ENCODE measurements at places on chromosomes 7 and 10. TPM values are rescaled to one million over a fixed set of nuclear protein-coding genes. Genes with fewer than 3 reads are reported as not detected.

- no peak overlapping the region for H3K4me3 ChIP-seq
- H3K4me1 ChIP-seq = peaks cover 75% of the 10 kb centered on the region
- H3K36me3 ChIP-seq = peaks cover 24% of the 10 kb centered on the region
Measured at GRCh38 chr10:32317795-32318357, 29.1 kb downstream of the EPC1 start.

GRCh38 chr10:119341459-119342301, 134.3 kb downstream of the GRK5 start:
- H3K27me3 ChIP-seq = no peaks in the 10 kb centered on the region
- H3K4me1 ChIP-seq = peaks cover 24% of the 10 kb centered on the region
- H3K27ac ChIP-seq = peak overlapping the region; percentile 58
- peak; percentile 53 for DNase-seq
- no peak overlapping the region for H3K4me3 ChIP-seq
- H3K36me3 ChIP-seq = peaks cover 9% of the 10 kb centered on the region

- no peak for DNase-seq
- H3K36me3 ChIP-seq = no peaks in the 10 kb centered on the region
- peaks cover 2% of the 10 kb centered on the region for H3K4me1 ChIP-seq
Measured at GRCh38 chr7:7324698-7325097, 142.4 kb downstream of the C1GALT1 start.

- peaks cover 4% of the 10 kb centered on the region for H3K27me3 ChIP-seq
- H3K36me3 ChIP-seq = no peaks in the 10 kb centered on the region
- DNase-seq = no peak
- no peak overlapping the region for H3K4me3 ChIP-seq
Measured at GRCh38 chr10:86169506-86170254, 196.9 kb downstream of the GRID1 start.

GRCh38 chr7:100568896-100569844, 4.5 kb downstream of the SAP25 start:
- DNase-seq = peak; percentile 61
- peaks cover 6% of the 10 kb centered on the region for H3K36me3 ChIP-seq
- H3K4me1 ChIP-seq = peaks cover 31% of the 10 kb centered on the region
- H3K27me3 ChIP-seq = no peaks in the 10 kb centered on the region

DNA sequence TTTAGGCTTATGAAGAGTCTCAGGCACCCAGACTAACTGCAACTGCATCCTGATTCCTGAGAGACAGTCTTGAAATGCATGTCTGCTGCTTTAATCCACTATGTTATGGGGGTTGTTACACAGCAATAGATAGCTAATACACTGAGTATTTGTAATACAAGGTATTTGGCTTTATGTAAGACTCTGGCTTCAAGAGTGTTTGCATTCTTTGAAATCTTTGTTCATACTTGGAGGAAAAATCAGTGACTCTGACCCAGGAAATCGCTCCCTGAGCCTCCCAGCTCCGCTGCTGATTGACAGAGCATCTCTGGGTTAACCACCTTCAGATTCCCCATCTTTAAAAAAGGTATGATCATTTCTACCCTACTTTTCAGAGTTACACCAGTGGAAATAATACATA, 133.9 kb downstream of the MTPAP start:
- no peak overlapping the region for H3K27ac ChIP-seq
- no peaks in the 10 kb centered on the region for H3K36me3 ChIP-seq
- peaks cover 8% of the 10 kb centered on the region for H3K4me1 ChIP-seq
- H3K4me3 ChIP-seq = no peak overlapping the region

DNA sequence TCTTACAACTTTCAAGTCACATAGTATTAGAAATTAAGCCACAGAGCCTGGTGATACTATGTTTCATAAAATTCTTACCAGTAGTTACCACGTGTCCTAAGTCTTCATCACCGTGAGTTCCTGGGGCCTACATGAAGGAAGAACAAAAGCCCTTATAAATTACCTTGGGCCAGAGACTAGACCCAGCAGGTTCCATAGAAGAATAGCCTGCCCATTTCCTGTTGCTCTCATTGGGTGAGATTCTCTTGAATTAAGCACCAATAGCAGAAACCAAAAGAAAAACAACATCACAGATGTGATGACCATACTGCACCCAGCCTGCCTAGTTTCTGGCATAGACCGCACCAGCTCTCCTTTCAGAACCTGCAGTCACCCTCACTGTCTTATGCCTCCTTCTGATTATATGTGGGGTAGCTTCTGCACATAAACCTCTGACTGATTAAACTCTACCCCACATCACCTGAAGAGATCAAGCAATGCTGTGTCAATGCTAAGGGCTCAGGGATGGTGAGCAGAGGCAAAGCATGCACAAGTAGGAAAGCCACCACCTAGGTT, 18.0 kb upstream of the SEM1 start:
- H3K4me3 ChIP-seq = no peak overlapping the region
- H3K27ac ChIP-seq = no peak overlapping the region
- DNase-seq = no peak
- peaks cover 18% of the 10 kb centered on the region for H3K27me3 ChIP-seq

DNA sequence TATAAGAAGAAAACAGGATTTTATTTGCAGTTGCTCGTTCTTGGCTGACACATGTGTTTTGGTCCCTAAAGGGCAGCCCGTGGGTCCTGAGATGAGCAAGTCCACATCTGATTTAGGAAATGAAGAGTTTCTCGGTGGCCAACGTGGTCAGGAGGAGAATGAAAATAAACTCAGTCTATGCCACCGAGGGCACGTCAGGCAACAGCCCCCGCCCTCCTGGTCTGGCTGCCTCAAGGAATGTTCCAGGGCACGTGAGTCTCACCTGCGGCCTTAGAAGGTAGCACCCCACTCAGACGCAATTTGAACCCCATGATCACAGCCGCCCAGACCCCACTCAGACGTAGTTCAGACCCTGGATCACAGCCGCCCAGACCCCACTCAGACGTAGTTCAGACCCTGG, 197.2 kb downstream of the ADARB2 start:
- no peak overlapping the region for H3K4me3 ChIP-seq
- peaks cover 1% of the 10 kb centered on the region for H3K27me3 ChIP-seq
- H3K4me1 ChIP-seq = no peaks in the 10 kb centered on the region
- H3K27ac ChIP-seq = no peak overlapping the region
- no peak for DNase-seq

DNA sequence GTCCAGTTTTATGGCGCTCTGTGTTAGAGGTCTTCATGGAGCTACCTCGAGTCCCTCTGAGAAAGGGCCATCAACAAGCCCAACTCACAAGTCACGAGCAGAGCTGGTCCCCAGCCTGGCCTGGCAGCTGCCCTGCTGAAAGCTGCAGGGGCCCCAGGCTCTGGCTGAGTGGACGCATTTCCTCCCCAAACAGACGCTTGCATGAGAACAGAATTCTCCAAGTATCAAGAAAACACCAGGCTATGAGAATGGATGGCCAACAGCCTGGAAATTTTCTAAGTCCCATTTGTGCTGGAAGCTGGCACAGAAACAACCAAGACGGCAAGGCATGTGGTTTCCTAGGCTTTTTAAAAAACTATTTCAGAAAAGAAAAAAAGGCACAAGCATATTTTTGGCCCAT, 114.8 kb downstream of the FAM53B start:
- H3K4me3 ChIP-seq = no peak overlapping the region
- no peaks in the 10 kb centered on the region for H3K27me3 ChIP-seq
- peaks cover 11% of the 10 kb centered on the region for H3K36me3 ChIP-seq
- no peak overlapping the region for H3K27ac ChIP-seq
- no peak for DNase-seq
- peaks cover 36% of the 10 kb centered on the region for H3K4me1 ChIP-seq

DNA sequence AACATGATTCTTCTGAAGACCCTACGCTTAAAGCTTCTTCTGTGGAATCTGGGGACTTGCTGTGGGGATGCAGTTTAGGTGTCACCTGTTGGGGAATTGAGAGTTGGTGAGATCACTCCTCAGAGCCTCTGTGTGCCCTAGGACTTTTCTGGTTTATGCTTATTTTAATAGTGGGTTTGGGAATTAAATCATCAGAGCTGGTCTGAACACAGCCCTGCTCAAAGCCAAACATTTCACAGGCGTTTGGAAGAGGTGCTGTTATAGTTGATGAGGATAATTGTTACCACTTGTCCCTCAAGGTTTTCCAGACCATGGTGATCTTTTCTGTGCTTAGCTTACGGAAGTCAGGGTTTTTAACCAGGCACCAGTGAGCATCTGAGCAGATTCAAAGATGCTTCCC, 106.1 kb downstream of the EBLN1 start:
- H3K27me3 ChIP-seq = peaks cover 30% of the 10 kb centered on the region
- H3K4me3 ChIP-seq = no peak overlapping the region
- H3K36me3 ChIP-seq = no peaks in the 10 kb centered on the region
- no peak overlapping the region for H3K27ac ChIP-seq

DNA sequence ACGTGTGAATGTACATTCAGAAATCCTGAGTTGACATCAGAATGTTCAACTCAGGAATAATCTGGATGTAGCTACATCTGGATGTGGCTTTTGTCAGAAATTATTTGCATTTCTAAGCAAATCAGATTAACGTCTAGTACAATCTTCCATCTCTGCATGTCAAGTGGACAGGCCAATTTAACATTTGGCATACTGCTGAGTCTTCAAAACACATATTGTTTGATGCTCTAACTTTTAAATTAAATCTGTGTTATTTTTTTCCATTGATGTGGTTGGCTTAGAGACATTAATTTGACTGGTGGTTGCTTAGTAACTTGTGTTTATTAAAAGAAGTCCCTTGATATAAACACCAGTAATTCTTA, 3.4 kb downstream of the STAMBPL1 start:
- H3K4me1 ChIP-seq = peaks cover 78% of the 10 kb centered on the region
- no peak for DNase-seq
- H3K27me3 ChIP-seq = no peaks in the 10 kb centered on the region
- peak overlapping the region; percentile 40 for H3K4me3 ChIP-seq

DNA sequence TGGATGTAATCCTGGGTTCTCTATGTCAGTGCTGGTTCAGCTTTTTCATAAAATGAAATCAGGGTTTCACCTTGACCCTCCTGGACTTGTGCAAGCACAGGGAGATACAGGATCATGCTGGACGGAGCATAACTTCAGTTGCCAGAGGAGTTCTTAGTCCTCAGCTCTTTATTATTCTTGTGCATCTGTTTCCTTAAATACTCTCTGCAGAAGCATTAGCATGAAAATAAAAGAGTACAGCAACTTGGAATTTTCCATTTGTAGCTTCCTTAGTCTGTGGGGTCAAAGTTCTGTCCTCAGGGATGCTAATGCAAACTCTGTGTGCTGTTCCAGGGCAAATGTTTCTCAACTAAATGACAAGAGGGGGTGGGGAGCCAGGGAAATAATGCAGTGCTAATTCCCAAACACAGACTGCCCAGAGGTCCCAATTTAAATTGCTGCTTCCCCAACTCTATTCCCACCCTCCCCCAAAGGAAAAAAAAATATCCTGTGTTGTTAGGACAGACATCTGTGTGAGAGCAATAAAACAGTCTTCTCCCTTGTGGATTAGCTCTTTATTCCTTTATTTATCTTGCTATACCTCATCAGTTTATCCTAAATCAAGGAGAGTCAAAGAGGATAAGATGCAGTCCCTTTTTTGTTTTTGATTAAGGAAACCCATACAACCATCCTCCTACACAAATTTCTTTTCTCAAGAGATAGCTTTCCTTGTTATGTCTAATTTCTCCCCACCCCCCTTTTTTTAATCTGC, 905.0 kb downstream of the LRMDA start:
- no peak overlapping the region for H3K27ac ChIP-seq
- DNase-seq = no peak
- H3K27me3 ChIP-seq = no peaks in the 10 kb centered on the region
- H3K4me3 ChIP-seq = no peak overlapping the region
- no peaks in the 10 kb centered on the region for H3K36me3 ChIP-seq

GRCh38 chr10:26914898-26915297, 54.1 kb upstream of the ABI1 start:
- no peaks in the 10 kb centered on the region for H3K36me3 ChIP-seq
- no peaks in the 10 kb centered on the region for H3K27me3 ChIP-seq

- H3K27me3 ChIP-seq = no peaks in the 10 kb centered on the region
- H3K36me3 ChIP-seq = peaks cover 12% of the 10 kb centered on the region
- no peak overlapping the region for H3K4me3 ChIP-seq
- H3K27ac ChIP-seq = no peak overlapping the region
Measured at GRCh38 chr7:774161-775109, 47.4 kb upstream of the PRKAR1B start.

DNA sequence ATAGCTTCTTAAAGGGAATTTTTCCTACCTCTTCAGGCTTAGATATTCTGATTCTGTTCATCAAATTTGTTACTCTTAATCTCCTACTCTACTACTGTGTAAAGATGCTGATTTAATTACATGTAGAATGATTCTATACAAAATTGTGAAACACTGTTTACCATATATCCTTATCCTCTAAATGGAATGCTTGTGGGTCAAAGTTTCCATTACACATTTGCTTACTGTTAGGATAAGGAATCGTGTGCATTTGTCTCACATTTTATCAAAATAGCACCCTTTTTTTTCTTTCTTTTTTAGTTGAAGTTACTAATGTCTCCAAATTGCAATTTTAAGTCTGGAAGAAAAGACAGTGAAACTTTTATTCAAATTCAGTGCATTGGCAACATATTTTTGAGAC, 65.3 kb downstream of the TFEC start:
- no peaks in the 10 kb centered on the region for H3K4me1 ChIP-seq
- no peak overlapping the region for H3K27ac ChIP-seq
- no peak for DNase-seq
- no peaks in the 10 kb centered on the region for H3K36me3 ChIP-seq

GRCh38 chr10:23525406-23525805, 86.5 kb downstream of the OTUD1 start:
- peaks cover 15% of the 10 kb centered on the region for H3K4me1 ChIP-seq
- no peak overlapping the region for H3K4me3 ChIP-seq
- no peaks in the 10 kb centered on the region for H3K27me3 ChIP-seq

DNA sequence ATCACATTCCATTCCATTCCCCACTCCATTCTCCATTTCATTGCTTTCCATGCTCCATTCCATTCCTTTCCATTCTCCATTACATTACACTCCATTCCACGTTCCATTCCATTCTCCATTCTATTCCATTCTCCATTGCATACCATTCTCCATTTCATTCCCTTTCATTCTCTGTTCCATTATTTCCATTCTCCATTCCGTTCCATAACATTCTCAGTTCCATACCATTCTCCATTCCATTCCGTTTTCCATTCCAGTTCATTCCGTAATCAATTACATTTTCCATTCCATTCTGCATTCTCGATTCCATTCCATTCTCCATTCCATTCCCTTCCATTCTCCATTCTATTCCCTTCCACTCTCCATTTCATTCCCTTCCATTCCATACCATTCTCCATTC, 86.4 kb downstream of the NSUN6 start:
- H3K4me1 ChIP-seq = no peaks in the 10 kb centered on the region
- DNase-seq = no peak
- H3K27ac ChIP-seq = no peak overlapping the region
- H3K4me3 ChIP-seq = no peak overlapping the region
- no peaks in the 10 kb centered on the region for H3K36me3 ChIP-seq
- H3K27me3 ChIP-seq = no peaks in the 10 kb centered on the region

GRCh38 chr10:88097536-88097935, 234.1 kb downstream of the PTEN start:
- H3K4me3 ChIP-seq = no peak overlapping the region
- H3K27me3 ChIP-seq = no peaks in the 10 kb centered on the region
- peaks cover 7% of the 10 kb centered on the region for H3K4me1 ChIP-seq
- no peak overlapping the region for H3K27ac ChIP-seq
- DNase-seq = no peak

GRCh38 chr10:133299224-133299623, 9.4 kb downstream of the TUBGCP2 start:
- H3K36me3 ChIP-seq = peaks cover 9% of the 10 kb centered on the region
- DNase-seq = no peak
- H3K4me1 ChIP-seq = peaks cover 3% of the 10 kb centered on the region
- H3K4me3 ChIP-seq = no peak overlapping the region
- no peaks in the 10 kb centered on the region for H3K27me3 ChIP-seq

Gene SUN3
- 0.54 TPM for total RNA-seq

Gene TMEM229A
- total RNA-seq = not detected

Gene BMS1
- 40.8 TPM for total RNA-seq

Gene RASSF4
- 5.6 TPM for total RNA-seq

Gene GFRA1
- not detected for total RNA-seq

Gene TAS2R60
- not detected for total RNA-seq

Gene DLX6
- total RNA-seq = not detected

Gene KLLN
- total RNA-seq = 0.64 TPM
